Activated CD8-positive, alpha-beta memory T cell treated with anti-CD3 and anti-CD28 coated beads for 1 hour (primary cell): ENCODE measurements at places on chromosomes 11 and 22.

GRCh38 chr11:3957437-3957836 lies 102.0 kb downstream of the STIM1 start:
- DNase-seq, result no peak

- DNase-seq, result peak; percentile 33
Measured at GRCh38 chr11:35045236-35045820, 93.6 kb upstream of the CD44 start.

- DNase-seq, result no peak
Measured at GRCh38 chr11:63599211-63600122, 14.8 kb downstream of the PLAAT3 start.

DNA sequence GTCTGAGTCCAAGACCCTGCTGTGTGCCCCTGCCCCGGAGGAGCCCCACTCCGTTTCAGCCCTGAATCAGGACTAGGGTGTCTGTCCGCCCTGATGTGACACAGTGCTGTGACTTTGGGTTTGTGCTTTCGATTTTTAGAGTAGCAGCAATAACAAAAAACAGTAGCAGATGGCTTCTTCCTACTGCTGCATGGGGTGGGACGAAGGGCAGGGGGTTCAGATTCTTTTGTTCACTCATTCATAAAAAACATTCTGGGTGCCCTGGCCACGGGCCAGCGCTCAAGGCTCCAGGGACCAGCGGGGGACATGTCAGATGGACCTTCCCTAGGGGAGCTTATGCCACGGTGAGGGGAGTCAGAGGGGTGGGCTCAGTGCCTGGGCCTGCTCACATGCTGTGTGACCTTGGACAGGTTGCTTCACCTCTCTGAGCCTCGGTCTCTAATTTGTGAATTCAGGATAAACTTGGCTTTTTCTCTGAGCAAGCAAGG lies 24.6 kb upstream of the PRR5 start:
- DNase-seq, result no peak

DNA sequence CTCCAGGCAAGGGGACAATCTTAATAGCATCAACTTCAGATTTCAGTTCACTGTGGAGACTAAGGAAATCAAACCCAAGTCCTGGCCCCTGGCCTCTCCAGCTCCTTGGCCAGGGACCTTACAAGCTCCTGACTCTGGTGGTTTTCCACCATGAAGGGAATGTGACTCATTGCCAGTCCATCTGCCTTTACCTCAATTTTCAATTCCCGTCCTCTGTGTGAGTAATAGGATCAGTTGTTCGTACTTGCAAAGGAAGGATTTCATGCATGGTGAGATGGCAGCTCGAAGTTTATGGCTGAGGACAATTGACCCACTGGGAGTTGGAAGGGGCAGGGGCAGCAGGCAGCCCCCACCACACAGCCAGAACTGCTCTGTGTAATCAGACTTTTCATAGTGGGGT lies 42.5 kb downstream of the INSC start:
- DNase-seq, result no peak

DNA sequence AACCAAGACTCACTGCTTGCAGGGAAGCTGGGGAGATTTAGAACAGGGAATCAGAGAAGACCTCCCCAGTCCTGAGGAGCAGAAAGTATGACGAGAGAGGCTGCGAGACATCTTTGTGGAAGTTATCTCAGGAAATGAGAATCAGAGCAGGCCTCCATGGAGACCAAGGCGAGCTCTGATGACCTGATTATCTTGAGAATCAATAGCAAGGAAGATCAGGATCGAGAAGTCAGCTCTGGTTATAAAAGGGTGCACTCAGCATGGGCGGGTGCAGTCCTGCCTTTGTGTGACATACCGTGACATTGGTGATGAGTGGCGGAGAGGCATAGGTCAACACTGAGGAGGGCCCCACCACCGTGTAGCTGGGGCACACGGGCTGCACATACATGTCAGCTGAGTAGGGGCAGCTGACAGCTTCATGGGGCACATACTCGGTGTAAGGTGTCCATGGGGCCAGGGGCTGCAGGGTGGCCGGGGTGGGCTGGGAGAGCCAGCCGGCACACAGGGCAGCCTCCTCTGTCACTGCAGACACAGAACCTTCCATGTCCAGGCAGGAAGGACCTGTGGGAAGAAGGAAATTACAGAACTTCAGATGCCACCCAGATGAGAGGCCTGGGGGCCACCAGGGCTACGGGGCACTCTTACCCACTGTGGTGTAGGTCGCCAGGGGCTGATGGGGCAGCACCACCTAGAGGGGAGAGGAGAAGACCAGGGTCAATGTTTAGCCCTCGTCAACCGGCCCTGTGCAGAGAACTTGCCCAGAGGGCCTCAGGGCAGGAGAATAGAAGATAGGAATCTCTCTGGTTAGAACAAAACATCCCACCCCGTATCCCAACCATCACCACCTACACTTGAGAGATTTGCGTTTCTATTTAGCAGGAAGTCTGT lies 21.7 kb downstream of the POU2AF1 start:
- DNase-seq, result no peak

DNA sequence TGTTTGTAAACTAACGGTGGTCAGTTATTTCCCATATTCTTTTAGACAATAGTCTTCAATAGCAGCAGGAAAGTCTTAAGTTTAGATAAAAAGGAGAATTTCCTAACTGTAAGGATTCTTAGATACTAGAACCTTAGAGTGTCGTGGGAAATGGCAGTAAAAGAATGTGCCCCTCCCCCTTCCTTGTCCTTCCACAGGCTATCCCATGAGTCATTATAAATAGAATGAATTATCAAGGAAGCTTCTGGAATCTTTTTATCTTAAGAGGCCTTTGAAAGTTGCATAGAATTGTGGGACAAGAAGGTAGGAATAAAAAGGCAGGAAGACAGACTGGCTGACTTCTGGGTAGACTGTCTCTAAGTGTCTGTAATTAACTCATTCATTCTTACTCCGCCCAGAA lies 165.2 kb upstream of the TBCEL start:
- DNase-seq, result no peak

- no peak for DNase-seq
Measured at GRCh38 chr11:40987776-40988435, 471.5 kb downstream of the LRRC4C start.

DNA sequence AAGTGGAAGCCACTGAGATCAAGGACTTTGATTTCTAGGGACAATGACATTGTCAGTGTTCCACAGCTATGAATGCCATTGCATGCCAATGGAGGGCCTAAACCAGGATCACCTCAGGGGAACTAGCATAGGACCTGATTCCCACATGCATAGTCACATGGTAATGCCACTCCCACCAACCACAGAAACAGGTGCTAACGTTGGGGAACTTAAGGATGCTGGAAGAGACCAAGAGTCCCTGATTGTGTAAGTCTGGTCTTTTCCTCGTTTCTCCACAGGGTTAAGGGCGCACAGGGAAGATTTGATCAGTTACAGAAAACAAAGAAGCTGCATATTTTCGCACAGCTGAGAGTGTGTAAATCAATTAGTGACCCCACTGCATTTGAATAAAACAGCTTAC lies 59.4 kb upstream of the CD44 start:
- DNase-seq, result no peak

DNA sequence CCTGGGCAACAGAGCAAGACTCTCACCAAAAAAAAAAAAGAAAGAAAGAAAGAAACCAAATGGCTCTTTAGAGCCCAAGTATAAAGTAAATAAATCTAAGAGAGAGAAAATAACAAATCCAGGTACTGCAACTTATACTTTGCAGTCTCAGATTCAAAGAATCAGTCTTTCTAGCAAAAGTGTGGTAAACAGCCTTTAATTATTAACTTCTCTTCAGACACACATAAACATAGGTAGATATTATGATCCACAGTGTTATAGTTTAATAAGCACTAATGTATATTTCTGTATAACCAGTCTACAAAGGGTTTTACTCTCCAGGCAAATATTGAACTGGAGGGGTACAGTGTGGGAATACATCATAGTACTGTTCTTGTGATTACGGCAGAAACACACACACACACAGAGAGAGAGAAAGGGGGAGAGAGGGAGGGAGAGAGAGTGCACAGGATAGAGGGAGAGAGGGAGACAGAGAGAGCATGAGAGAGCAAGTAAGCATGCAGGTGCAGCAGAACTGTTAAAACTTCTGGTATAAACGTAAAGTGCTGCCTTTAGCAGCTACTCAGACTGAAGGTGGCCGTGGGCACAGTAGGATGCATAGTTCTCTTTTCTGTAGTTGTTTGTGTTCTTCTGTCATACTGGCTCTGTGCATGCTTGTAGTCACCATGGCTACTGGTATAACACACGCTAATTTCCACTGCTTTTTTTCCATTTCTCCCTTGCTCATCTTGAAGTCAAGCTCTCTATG lies 32.3 kb downstream of the MTMR2 start:
- DNase-seq, result no peak

DNA sequence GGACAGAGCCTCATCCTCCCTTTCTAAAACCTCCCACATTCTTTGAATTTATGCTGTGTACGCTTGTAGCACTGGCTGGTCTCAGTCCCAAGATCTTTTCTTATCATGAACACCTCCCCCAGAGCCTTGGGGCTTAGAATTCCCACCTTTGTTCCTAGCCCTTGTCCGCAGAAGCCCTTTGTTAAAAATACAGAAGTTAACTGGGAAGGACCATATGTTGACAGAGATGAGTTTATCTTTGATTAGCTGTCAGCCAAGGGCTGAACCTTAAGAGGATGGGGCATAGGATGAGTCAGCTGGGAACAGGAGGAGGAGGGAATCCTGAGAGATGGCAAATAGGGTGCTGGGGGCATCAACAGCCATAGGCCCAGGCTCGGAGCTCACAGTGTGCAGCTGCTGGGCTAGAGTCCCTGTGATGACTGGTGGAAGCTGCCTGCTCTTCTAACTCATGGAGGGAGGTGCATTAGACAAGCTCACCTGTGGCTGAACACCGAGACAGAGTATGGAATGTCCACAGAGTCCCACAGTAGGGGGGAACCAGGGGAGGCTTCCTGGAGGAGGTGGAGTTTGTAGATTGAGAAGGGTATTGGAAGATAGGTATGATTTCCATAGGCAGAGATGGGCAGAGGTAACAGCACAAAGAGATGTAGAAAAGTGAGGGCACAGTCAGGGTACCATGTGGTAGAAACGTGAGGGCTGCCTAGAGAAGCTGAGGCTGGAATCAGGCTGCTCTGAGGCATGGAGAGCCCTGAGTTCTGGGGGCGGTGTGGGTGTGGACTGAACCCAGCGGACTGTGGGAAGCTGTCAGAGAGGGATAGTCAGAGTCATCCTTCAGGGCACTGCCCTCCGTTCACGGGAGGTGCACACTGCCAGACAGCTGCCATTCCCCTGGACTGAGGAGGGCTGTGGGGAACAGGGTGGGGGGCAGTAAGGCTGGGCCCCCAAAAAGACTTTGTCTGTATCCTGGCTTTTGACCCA lies 9.9 kb downstream of the MICAL2 start:
- no peak for DNase-seq

DNA sequence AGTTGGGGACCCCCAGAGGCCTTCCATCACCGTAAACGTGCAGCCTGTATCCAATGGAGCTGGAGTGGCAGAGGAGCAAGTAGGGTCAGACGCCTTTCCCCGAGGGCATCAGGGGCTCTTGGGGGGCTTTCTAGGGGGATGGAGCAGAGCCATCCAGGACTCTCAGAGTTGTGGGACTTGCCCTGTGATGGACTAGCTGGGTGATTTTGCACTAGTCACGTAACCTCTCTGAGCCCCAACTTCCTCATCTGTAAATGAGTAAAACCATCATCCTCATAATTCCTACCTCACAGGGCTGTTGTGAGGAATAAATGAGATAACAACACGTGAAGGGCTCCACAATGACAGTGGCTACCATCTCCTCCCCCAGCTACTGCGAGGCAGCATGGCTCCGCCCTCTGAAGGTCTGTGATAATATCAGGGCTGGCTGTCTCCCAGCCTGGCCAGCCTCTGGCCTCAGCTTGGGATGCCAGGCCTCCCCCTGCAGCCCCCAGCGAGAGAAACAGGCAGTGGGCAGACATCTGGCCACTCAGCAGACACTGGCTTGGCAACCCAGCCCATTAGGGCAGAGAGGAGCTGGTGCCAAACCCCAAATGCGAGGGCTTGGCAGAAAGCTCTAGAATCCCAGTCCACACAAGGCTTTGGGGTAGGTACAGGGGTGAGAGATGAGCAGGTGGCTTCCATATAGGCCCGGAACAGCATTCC lies 6.7 kb downstream of the USP2 start:
- no peak for DNase-seq

DNA sequence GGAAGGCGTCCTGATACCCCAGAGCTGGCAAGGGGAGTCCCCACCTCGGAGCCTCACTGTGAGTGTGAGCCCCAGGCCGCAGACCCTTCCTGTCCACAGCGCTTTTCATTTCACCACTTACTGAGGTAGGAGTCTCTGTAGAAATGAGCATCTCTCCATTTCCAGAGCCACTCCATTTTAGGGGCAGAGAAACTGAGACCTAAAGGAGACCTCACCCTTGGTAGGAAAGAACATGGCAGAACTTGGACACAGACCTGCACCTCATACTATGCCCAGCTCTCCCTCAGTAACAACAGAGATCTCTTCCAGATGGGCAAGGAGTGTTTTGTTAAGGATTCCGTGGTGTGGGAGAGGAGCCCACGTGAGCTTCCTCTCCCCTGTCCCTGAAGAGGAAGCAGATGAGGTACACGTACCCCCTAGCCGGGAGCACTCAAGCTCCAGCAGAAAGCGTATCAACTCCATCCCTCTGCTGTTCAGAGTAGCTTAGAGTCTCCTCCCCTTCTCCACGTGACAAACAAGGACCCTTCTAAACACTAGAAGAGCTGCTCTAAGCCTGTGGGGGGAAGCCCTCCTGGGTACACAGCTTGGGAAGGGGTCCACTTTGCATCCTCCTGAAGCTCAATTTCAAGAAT lies 532 bp upstream of the VSIG2 start:
- DNase-seq, result no peak

GRCh38 chr11:96033599-96033998 lies 109.7 kb upstream of the MTMR2 start:
- DNase-seq, result no peak
